ENCODE measurements at places on chromosomes 5 and 9.

- no peak overlapping the region for H3K4me3 ChIP-seq
- DNase-seq = no peak
- H3K27me3 ChIP-seq = no peaks in the 10 kb centered on the region
- H3K4me1 ChIP-seq = no peaks in the 10 kb centered on the region
- H3K27ac ChIP-seq = no peak overlapping the region
These were observed 123.2 kb downstream of the SNCAIP start for GRCh38 chr5:122435234-122435633.

DNA sequence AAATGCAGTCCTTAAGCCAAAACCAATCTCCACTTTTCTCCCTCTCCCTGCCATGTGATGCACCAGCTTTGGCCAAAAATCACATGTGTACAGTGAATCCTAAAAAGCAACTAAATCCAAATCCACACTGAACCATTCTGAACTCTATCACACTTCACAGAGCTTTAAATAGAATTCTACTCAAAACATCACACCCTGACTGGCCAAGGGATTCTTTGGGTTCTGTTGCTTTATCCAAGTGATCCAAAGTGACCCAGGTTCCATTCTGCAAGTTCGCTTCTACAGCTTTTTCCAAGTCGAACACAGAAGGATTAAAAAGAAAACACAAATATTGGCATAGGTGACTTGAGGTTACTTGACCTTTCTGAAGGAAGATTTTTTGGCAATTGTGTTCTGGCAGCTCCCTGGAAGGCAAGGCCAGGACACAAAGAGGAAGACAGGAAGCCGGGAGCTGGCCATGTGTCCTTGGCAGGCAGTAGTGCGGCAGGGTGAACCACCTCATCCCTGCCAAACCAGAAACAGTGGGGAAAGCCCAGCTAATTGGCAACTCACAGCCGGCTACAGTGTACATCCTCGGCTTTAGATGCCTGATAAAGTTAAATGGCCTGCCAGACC, 115.0 kb downstream of the NFIB start:
- H3K4me1 ChIP-seq = no peaks in the 10 kb centered on the region
- no peaks in the 10 kb centered on the region for H3K27me3 ChIP-seq
- DNase-seq = no peak
- no peak overlapping the region for H3K4me3 ChIP-seq
- H3K36me3 ChIP-seq = no peaks in the 10 kb centered on the region

DNA sequence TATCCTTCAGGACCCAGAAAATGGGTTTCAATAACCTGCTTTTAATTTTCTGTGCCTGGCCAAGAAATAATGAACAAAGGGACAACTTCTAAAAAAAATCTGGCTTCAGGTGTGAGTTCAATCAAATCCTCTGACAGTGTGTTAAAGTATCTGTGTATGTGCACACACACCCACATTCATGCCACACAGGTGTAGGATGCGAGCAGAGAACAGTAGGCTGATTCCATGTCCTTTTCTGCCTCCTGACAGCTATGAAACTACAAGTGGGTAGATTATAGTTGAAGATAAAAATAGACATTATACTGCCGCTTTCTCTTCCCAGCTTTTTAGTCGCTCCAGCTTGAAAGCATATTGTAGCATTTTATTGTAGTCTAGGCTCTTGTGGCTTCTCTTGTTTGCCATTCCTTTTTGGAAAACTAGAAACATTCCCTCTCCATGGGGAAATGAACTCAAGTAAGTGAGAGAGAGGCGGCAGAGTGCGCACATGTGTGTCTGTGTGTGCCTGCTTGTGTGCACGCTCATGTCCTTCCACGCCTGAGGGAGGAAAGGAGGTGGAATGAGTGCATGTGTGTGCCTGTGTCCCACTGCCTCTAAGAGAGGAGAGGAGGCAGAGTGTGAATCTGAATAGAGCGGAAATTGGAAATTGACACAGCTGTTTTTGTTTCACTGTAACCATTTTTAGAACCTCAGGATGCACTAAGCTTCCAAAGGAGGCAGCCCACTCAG, 273.0 kb downstream of the ELAVL2 start:
- no peak overlapping the region for H3K27ac ChIP-seq
- DNase-seq = no peak

GRCh38 chr5:161544350-161544765, 2.2 kb downstream of the GABRB2 start:
- H3K27me3 ChIP-seq = peaks cover 42% of the 10 kb centered on the region
- H3K4me1 ChIP-seq = peaks cover 13% of the 10 kb centered on the region
- DNase-seq = peak; percentile 43
- no peaks in the 10 kb centered on the region for H3K36me3 ChIP-seq
- no peak overlapping the region for H3K27ac ChIP-seq
- H3K4me3 ChIP-seq = no peak overlapping the region

GRCh38 chr9:4080921-4081895, 218.7 kb downstream of the GLIS3 start:
- DNase-seq = no peak
- no peak overlapping the region for H3K4me3 ChIP-seq
- H3K27ac ChIP-seq = no peak overlapping the region
- no peaks in the 10 kb centered on the region for H3K4me1 ChIP-seq

GRCh38 chr5:111072949-111073682, 1.6 kb downstream of the TSLP start:
- DNase-seq = peak; percentile 71
- H3K4me1 ChIP-seq = peaks cover 22% of the 10 kb centered on the region
- peak overlapping the region; percentile 83 for H3K4me3 ChIP-seq
- H3K27ac ChIP-seq = no peak overlapping the region
- peaks cover 3% of the 10 kb centered on the region for H3K36me3 ChIP-seq
- peaks cover 65% of the 10 kb centered on the region for H3K27me3 ChIP-seq

GRCh38 chr5:72596956-72597355, 89.7 kb upstream of the ZNF366 start:
- H3K27me3 ChIP-seq = no peaks in the 10 kb centered on the region
- DNase-seq = no peak
- H3K36me3 ChIP-seq = no peaks in the 10 kb centered on the region
- no peak overlapping the region for H3K4me3 ChIP-seq
- H3K4me1 ChIP-seq = peaks cover 8% of the 10 kb centered on the region
- H3K27ac ChIP-seq = no peak overlapping the region

DNA sequence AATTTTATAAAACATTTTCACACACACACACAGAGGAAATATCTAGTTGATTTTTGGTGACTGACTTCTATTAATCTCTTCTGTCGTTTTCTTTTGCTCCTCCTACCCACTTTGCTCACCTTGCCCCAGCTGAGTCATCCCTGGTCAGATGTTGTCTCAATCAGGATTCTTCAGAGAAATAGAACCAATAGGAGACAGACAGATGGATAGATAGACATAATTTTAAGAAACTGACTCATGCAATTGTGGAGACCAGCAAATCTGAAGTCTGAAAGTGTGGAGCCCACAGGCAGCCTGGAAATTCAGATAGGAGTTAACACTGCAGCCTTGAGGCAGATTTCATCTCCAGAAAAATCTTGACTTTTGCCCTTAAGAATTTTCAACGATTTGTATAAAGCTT, 37.0 kb upstream of the PIK3R1 start:
- no peaks in the 10 kb centered on the region for H3K36me3 ChIP-seq
- no peak overlapping the region for H3K27ac ChIP-seq
- H3K27me3 ChIP-seq = no peaks in the 10 kb centered on the region
- H3K4me3 ChIP-seq = no peak overlapping the region
- no peaks in the 10 kb centered on the region for H3K4me1 ChIP-seq

- H3K27me3 ChIP-seq = no peaks in the 10 kb centered on the region
- no peak for DNase-seq
- H3K4me1 ChIP-seq = peaks cover 41% of the 10 kb centered on the region
These were observed 230.4 kb downstream of the DOCK8 start for GRCh38 chr9:445033-445432.
